ENCODE measurements at places on chromosomes 7 and 10. TPM values are rescaled to one million over a fixed set of nuclear protein-coding genes. Genes with fewer than 3 reads are reported as not detected.

DNA sequence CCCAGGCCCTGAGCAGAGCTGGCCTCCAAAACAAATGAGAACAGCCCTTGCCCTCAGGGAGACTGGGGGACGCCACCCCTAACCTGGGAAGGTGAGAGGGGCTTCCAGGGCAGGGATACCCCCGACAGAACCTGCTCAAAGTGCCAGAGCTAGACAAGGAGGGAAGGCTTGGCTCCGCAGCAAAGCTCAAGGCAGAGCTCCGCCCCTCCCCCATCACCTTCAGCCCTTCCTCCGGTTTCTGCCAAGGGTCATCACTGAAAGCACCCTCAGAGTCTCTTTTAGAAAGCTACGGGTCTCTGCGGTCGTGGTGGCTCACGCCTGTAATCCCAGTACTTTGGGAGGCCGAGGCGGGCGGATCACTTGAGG lies 73.4 kb upstream of the CUX1 start:
- no peak for ATAC-seq

- ATAC-seq = no peak
Observed at GRCh38 chr7:133781486-133782090, 345.6 kb upstream of the LRGUK start.

- no peak for ATAC-seq
Observed at GRCh38 chr10:121494296-121494695, 103.9 kb downstream of the FGFR2 start.

DNA sequence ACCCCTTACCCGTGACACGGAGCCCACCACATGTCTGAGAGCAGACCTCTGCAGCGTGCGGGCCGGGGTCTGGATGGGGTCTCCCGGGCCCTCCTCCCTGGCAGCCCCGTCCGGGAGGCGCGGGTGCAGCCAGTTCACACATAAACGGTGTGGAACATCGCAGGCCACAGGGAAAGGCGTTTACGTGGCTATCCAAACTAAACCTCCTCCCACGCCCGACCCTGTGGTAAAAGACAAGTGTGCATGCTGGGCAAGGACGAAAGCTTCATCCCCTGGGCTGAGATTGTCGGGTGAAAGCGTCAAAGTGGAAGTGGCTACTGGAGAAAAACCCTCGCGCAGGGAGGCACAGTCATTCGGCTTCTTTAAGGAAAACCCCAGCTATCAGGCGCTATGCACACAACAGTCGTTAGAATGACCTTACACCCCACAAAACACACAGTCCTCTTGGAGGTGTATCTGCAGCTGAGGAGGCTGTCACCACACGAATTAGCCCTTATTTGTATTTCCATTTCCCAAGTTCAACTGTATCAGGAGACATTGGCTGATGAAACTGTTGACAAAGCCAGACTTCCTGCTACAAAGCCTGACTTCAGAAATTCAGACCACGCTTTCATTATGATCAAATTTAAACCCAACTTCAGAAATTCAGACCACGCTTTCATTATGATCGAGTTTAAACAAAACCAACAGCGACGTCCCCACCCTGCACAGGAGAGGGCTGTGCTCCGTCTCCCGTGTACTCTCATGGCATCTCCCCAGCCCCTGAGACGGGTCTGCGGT lies 15.3 kb downstream of the GPER1 start:
- peak; percentile 85 for ATAC-seq

- no peak for ATAC-seq
Observed at GRCh38 chr10:10786109-10787090, 231.3 kb upstream of the CELF2 start.

GRCh38 chr7:117152213-117153007 lies 170.4 kb downstream of the WNT2 start:
- no peak for ATAC-seq

- ATAC-seq = no peak
Observed at GRCh38 chr10:986881-987619, 1.2 kb upstream of the GTPBP4 start.

DNA sequence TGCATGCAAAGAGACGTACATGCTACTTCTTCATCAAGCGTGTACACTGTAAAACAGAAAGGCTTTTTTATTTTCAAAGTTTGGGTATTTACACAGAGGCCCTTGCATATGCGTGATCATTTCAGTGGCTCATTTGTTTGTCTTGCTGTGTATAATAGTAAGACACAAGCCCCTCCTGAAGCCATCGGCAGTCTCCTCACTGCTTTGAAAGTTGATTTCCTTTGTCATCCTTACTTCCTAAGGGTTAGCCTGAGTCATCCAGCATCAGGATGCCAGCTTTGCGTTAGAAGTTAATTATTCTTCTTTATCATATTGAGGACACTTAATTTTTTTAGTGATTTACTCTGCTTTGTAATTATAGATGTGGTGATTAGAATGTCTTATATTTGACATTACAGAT lies 72.5 kb upstream of the CTBP2 start:
- ATAC-seq = no peak

- peak; percentile 35 for ATAC-seq
Observed at GRCh38 chr7:38178695-38179344, 775 bp downstream of the STARD3NL start.

GRCh38 chr7:28787106-28787505 lies 171.0 kb downstream of the TRIL start:
- no peak for ATAC-seq

GRCh38 chr10:129005080-129005479 lies 462.0 kb upstream of the MGMT start:
- no peak for ATAC-seq

GRCh38 chr7:74115326-74115725 lies 31.7 kb downstream of the LIMK1 start:
- ATAC-seq = no peak

Gene MMRN2
- total RNA-seq = 0.98 TPM

Gene OLAH
- total RNA-seq = 6.6 TPM

Gene BUD23
- total RNA-seq = 82.3 TPM

Gene NRG3
- not detected for total RNA-seq

Gene COX19
- total RNA-seq = 20.8 TPM

Gene TTYH3
- 17.9 TPM for total RNA-seq

Gene RALA
- total RNA-seq = 27.9 TPM

Gene PFKFB3
- 157 TPM for total RNA-seq

Gene MRC1
- 0.08 TPM for total RNA-seq

Gene GPR22
- total RNA-seq = not detected

Gene KAZALD1
- total RNA-seq = 0.45 TPM

Gene ENTPD7
- 2.9 TPM for total RNA-seq
